ENCODE measurements at places on chromosomes 7 and 10.

GRCh38 chr7:44222074-44222473 is 21.3 kb downstream of the YKT6 start:
- no peak for DNase-seq

DNA sequence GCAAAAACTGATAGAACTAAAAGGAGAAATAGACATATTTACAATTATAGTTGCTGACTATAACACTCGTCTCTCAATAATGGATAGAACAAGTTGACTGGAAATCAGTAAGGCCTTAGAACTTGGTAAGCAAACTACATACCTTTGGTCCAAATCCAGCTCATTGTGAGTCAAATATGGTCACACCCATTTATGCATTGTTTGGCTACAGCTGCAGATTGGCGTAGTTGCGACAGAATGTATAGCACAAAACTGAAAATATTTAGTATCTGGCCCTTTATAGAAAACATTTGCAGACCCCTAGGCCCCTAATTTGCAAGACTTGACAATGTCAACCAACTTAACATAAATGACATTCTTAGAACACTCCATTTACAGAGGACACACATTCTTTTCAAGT is 103.6 kb upstream of the EGR2 start:
- DNase-seq, result no peak

GRCh38 chr10:93873420-93874115 is 20.2 kb upstream of the SLC35G1 start:
- no peak for DNase-seq

DNA sequence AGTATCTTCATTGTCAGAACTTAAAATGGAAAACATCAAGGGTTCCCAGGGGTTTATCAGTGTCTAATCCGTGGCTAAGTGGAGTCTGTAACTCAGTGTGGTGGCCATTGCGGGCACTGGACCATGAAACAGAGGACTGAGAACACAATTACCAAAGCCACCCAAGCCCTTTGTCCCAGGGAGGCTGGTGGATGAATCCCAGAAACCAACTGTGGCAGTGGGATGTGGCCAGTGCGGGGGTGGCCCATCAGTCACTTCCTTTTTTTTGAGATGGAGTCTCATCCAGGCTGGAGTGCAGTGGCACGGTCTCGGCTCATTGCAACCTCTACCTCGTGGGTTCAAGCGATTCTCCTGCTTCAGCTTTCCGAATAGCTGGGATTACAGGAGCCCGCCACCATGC is 61.8 kb downstream of the TACC2 start:
- DNase-seq, result no peak

DNA sequence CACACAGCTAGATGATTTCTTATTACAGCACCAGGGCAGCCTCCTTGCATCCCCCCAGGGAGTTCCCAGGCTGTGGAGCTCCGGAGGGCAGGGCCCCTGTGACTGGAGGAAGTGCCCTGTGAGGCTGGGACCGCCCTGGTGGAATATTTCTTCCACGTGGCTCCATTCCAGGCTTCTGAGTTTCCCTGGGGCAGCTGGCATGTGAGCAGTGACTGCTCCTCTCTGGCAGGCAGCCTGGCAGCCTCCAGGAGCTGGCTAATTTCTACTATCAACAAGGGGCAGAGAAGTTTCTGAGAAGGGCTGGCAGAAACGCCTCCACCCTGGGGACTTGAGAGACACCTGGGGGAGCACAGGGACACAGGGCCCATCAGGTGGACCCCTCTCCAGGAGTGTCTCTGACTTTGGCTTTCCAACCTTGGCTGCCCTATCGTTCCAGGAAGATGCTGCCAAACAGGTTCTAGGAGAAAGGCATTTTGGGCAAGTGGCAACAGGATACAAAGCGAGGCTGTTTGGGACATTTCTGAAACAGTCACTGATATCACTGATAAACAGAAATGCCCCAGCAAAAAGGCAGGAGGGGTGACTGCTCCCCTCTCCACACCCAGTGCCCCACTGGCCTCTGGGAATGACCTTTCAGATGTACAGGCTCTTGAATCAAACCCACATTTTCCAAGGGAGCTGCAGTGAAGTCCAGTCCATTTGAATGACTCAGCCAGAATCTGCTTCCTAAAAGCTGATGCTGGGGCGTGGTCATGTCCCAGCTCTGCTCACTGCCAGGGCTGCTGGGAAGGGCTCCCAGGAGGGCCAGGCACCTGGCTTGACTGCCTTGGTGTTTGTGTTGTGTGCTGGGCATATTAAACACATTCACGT is 16.1 kb downstream of the MYOF start:
- no peak for DNase-seq

DNA sequence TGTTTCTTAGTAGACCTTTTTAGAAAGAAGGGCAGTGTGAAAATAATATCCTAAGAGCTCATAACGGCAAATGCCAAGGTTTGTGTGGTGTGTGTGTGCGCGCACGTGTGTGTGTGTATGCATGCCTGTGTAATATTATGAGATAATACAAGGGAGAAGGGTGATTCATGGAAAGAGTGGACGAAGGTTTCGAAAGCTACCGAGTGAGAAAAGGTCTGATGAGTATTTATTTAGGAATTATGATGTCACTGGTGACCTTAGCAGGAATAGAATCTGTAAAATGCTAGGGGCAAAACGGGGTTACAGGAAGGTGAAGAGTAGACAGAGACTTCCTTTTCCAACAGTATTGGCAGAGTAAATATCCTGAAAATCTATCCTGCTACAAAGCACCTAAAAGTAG is 107.3 kb downstream of the AHR start:
- no peak for DNase-seq
